Trophoblast cell (in vitro differentiated cells and primary cell): ENCODE measurements at places on chromosomes 2 and 18.

GRCh38 chr2:224976629-224977525, 65.4 kb downstream of the DOCK10 start:
- H3K27me3 ChIP-seq, result no peaks in the 10 kb centered on the region
- DNase-seq, result no peak
- H3K27ac ChIP-seq, result no peak overlapping the region

DNA sequence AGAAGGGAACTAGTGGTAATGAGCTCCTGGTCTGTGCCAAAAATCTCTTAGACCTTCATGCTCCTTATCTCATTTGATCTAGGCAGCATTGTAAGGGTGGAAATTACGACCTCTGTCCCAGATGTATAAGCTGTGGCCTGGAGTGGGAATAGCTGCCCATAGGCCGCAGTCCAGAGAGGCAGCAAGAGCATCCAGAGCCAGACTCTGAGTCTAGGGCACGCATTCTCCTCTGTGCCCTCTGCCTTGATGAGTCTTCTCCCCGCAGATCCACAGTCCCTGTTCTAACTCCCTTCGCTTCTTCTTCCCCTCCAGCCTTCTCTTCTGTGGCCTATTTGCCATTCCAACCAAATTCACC, 304.6 kb downstream of the MYCN start:
- DNase-seq, result peak; percentile 70
- no peaks in the 10 kb centered on the region for H3K27me3 ChIP-seq
- H3K4me1 ChIP-seq, result peaks cover 10% of the 10 kb centered on the region
- H3K4me3 ChIP-seq, result no peak overlapping the region

- no peak overlapping the region for H3K27ac ChIP-seq
- no peak overlapping the region for H3K4me3 ChIP-seq
- no peaks in the 10 kb centered on the region for H3K36me3 ChIP-seq
- no peaks in the 10 kb centered on the region for H3K4me1 ChIP-seq
- no peak for DNase-seq
Measured at GRCh38 chr2:135225781-135226180, 173.7 kb downstream of the RAB3GAP1 start.

DNA sequence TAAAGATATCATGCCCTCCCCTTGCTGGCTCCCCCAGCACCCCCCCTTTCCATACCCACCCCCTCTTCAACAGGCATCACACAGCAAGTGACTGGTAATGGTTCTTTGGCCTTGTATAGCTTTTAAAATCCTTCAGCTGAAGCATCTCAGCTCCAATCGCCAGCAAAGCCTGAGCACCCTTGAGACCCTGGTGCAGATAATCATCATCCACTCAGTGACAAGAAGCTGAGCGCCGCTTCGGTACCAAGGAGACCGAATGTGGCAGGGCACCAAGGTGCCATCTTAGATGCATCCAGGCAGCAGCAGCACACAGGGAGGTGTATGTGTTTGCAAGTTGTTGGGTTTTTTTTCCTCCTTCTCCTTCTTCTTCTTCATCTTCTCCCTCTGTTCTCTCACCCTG, 232.7 kb downstream of the BCL11A start:
- H3K27ac ChIP-seq, result no peak overlapping the region
- H3K36me3 ChIP-seq, result no peaks in the 10 kb centered on the region
- no peak overlapping the region for H3K4me3 ChIP-seq
- no peaks in the 10 kb centered on the region for H3K27me3 ChIP-seq
- no peaks in the 10 kb centered on the region for H3K4me1 ChIP-seq
- no peak for DNase-seq

GRCh38 chr2:187541086-187542085, 12.8 kb downstream of the TFPI start:
- H3K36me3 ChIP-seq, result no peaks in the 10 kb centered on the region
- no peak overlapping the region for H3K4me3 ChIP-seq
- no peak for DNase-seq
- H3K27me3 ChIP-seq, result no peaks in the 10 kb centered on the region
- no peaks in the 10 kb centered on the region for H3K4me1 ChIP-seq

- DNase-seq, result peak; percentile 91
- no peaks in the 10 kb centered on the region for H3K36me3 ChIP-seq
- H3K27me3 ChIP-seq, result no peaks in the 10 kb centered on the region
- H3K27ac ChIP-seq, result peak within 1 kb of the TSS; percentile 54
- H3K4me3 ChIP-seq, result peak within 1 kb of the TSS; percentile 77
Measured at GRCh38 chr2:218292048-218293014, at the start of gene TMBIM1. Gene TMBIM1 (minus strand): TSS chr2:218292503. CDS start chr2:218282141, 10,362 bp downstream.

DNA sequence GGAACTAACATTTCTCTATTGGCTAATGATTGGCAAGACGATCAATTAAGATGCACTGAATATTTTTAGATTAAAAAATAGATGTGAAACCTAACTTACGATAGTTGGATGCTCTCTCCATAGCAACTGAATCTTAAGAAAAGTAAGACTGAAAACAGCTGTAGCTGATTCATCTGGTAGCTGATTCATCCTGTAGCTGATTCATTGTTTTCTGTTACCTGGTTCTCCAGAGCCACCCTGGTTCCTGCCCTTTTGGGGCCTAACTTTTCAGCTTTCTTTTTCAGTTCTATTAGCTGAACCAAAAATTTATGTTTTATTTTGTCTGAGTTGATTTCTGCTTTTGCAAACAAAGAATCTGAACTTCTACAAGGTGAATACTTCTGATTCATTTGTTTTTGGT, 22.7 kb upstream of the SPR start:
- H3K4me3 ChIP-seq, result no peak overlapping the region
- H3K36me3 ChIP-seq, result no peaks in the 10 kb centered on the region
- no peaks in the 10 kb centered on the region for H3K4me1 ChIP-seq
- no peak for DNase-seq
- no peaks in the 10 kb centered on the region for H3K27me3 ChIP-seq

DNA sequence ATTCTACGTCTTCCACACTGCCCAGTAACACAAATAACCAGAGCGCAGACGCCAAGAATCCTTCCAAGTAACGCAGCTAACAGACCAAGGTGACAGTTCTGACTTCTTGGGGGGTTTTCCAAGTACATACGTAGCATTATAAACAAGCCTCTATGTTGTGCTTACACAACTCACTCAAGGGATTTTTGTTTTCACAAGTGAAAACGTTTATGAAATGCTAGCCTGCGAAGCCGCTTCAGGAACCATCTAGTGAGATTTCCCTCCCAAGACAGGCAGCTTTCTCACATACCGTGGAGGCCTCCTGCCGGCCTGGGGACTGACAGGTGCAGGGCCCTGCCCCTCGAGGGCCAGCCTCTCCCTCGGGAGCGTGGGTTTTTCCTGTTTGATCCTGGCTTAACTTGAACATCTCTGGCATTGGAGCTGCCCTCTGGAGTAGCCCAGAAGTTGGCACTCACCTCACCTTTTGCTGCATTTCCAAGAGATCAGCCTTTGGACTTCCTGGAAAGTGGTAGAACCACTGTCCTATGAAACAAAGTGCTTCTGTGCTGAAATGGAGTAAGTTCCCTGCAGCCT, 151.1 kb downstream of the MBP start:
- H3K27me3 ChIP-seq, result no peaks in the 10 kb centered on the region
- no peak for DNase-seq
- H3K4me3 ChIP-seq, result no peak overlapping the region
- peaks cover 2% of the 10 kb centered on the region for H3K36me3 ChIP-seq
- H3K4me1 ChIP-seq, result no peaks in the 10 kb centered on the region

- no peak for DNase-seq
- H3K27ac ChIP-seq, result peak overlapping the region; percentile 35
- no peaks in the 10 kb centered on the region for H3K27me3 ChIP-seq
- no peaks in the 10 kb centered on the region for H3K36me3 ChIP-seq
- H3K4me1 ChIP-seq, result peaks cover 30% of the 10 kb centered on the region
- H3K4me3 ChIP-seq, result no peak overlapping the region
Measured at GRCh38 chr2:236747426-236747825, 177.8 kb downstream of the ACKR3 start.

- H3K27ac ChIP-seq, result no peak overlapping the region
- no peaks in the 10 kb centered on the region for H3K27me3 ChIP-seq
- H3K4me1 ChIP-seq, result no peaks in the 10 kb centered on the region
- DNase-seq, result no peak
Measured at GRCh38 chr2:196066291-196067087, 2.1 kb downstream of the DNAH7 start.

- no peaks in the 10 kb centered on the region for H3K36me3 ChIP-seq
- DNase-seq, result no peak
- H3K4me3 ChIP-seq, result no peak overlapping the region
- no peak overlapping the region for H3K27ac ChIP-seq
Measured at GRCh38 chr2:223203971-223204929, 152.3 kb downstream of the KCNE4 start.

DNA sequence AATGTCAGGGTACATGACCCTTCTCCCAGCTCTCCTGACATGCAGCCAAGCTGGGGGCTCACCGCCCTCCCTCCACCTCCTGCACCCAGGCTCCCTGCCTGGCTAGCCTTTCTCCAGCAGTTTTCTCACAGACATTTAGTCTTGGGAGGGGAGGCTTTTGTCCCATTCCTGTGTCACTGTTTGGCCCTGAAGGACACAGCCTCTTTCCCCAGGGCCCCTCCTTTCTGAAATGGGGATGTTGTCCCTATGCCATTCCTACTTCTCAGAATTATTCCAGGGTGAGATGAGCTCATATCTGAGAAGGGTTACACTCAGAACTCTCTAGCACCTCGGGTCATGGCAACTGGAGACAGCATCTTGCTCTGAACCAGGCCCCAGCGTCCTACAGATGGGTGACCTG, 47.3 kb upstream of the MRPL33 start:
- no peaks in the 10 kb centered on the region for H3K36me3 ChIP-seq
- no peak overlapping the region for H3K27ac ChIP-seq
- H3K4me3 ChIP-seq, result no peak overlapping the region
- H3K4me1 ChIP-seq, result peaks cover 6% of the 10 kb centered on the region
- no peaks in the 10 kb centered on the region for H3K27me3 ChIP-seq

- H3K27me3 ChIP-seq, result no peaks in the 10 kb centered on the region
- DNase-seq, result no peak
- H3K27ac ChIP-seq, result no peak overlapping the region
- H3K4me3 ChIP-seq, result no peak overlapping the region
Measured at GRCh38 chr18:73617981-73618380, 529.7 kb downstream of the FBXO15 start.

DNA sequence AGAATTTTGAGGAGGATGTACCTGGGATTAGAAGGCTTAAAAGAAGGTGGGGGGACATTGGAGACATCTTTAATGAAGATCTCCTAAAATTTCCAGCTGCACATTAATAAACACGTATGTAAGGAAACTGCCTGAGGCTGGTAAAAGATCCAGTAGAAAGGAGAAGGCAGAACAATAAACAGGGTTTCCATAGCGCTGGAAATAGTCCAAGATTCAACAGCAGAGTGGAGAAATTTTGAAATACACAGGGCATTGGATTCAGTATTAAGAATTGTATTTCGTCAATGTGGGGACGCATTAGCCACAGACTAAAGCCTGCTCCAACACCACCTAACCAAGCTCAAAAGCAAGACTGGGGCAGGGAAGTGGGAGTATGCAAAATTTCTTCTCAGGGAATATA, 606.9 kb upstream of the NRXN1 start:
- H3K36me3 ChIP-seq, result no peaks in the 10 kb centered on the region
- no peak for DNase-seq
- H3K4me1 ChIP-seq, result no peaks in the 10 kb centered on the region
- H3K27ac ChIP-seq, result no peak overlapping the region
- no peak overlapping the region for H3K4me3 ChIP-seq

DNA sequence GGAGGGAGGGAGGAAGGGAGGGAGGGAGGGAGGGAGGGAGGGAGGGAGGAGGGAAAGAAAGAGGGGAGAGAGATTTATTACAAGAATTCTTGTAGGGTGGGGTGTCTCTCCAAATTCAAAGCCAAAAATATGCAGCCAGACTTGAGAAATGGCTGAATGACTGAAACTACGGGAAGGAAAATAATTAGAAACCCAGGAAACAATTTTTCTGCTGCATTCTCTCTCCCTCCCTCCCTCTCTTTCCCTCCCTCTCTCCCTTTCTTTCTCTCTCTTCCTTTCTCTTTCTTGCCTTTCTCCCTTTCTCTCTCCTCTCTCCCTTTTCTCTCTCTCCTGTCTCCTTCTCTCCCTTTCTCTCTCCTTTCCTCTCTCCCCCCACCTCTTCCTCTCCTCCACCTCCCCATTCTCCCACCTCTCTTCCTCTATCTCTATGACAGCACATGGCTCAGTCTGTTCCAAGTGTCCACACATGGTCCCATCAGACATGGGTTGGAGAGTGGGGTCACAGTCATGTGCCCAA, 218.7 kb downstream of the C1D start:
- H3K27ac ChIP-seq, result no peak overlapping the region
- no peaks in the 10 kb centered on the region for H3K36me3 ChIP-seq
- no peak overlapping the region for H3K4me3 ChIP-seq
- no peak for DNase-seq

DNA sequence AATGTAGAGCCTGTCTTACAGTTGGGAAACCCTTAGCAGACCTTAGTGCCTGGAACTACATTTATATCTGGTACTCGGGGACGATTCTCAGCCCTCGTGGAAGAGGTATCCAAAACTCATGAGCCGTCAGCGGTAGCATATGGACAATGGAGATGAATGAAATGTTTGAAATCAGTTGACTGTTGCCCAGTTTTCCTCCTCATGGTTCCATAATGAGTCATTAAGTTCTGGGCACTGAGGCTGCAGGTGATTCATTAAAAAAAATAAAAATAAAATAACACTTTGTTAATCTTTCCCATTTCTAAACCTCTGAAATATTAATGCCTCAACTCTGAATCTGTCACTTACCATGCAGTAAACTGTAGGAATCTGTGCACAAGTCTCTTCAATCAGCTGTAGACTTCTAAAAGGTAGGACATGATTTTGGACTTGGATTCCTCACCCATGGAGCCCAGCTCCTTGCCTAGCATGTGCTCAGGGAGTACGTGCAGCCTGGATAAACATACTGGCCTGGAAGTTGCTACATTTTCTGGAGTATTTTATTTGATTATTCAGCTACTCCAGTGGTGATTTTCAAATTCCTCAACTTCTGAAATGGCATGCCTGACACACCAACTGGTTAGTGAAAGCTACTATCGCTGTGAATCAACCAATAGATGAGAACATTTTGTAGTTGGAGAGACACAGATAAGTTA, 979.2 kb downstream of the CNTNAP5 start:
- H3K4me3 ChIP-seq, result no peak overlapping the region
- H3K4me1 ChIP-seq, result no peaks in the 10 kb centered on the region
- DNase-seq, result no peak
- no peaks in the 10 kb centered on the region for H3K36me3 ChIP-seq

- DNase-seq, result no peak
- no peak overlapping the region for H3K4me3 ChIP-seq
- H3K36me3 ChIP-seq, result no peaks in the 10 kb centered on the region
- no peak overlapping the region for H3K27ac ChIP-seq
- H3K4me1 ChIP-seq, result no peaks in the 10 kb centered on the region
- no peaks in the 10 kb centered on the region for H3K27me3 ChIP-seq
Measured at GRCh38 chr18:26746398-26746797, 119.1 kb downstream of the AQP4 start.

GRCh38 chr2:190535121-190535439, 558 bp upstream of the NEMP2 start:
- no peaks in the 10 kb centered on the region for H3K27me3 ChIP-seq
- peak overlapping the region; percentile 84 for H3K27ac ChIP-seq
- no peak for DNase-seq
- H3K4me3 ChIP-seq, result peak overlapping the region; percentile 84

DNA sequence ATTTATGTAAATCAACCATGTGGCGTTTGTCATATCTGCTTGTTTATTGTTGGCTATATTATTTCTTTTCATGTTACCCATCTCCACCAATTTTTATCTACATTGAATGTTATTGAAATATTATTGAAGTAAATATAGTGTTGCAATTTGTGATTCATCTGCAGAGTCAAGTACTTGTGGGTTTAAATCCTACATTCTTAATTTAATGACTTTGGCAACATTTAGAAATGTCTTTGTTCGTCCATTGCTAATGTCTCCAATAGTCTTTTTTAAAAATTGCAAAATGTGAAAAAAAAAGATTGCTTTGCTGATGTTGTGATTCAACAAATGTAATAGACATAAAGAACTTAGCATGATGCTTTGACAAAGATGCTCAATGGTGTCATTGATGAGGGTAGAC, 1572.8 kb upstream of the PIK3C3 start:
- no peaks in the 10 kb centered on the region for H3K36me3 ChIP-seq
- no peaks in the 10 kb centered on the region for H3K27me3 ChIP-seq
- DNase-seq, result no peak
